ENCODE measurements at places on chromosomes 5 and 9.

DNA sequence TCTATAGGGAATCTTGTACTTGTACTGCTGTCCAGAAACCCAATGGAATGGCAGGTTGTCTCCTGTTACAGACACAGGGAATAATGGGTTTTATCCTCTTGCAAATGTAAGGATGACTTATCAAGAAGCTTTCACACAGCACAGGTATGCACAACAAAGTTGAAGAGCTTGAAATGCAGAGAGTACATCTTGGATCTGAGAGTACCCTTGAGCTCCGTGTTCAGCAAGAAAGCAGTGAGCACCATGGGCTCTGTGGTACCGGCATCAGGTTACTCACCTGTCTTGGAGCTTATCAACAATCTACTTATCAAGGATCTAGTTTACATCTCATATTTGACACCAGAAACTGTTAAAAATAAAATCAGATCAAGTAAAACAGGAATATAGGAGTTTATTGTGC, 22.0 kb upstream of the EMB start:
- no peak for DNase-seq

GRCh38 chr5:25091921-25092320, 447.1 kb upstream of the CDH10 start:
- DNase-seq: no peak

DNA sequence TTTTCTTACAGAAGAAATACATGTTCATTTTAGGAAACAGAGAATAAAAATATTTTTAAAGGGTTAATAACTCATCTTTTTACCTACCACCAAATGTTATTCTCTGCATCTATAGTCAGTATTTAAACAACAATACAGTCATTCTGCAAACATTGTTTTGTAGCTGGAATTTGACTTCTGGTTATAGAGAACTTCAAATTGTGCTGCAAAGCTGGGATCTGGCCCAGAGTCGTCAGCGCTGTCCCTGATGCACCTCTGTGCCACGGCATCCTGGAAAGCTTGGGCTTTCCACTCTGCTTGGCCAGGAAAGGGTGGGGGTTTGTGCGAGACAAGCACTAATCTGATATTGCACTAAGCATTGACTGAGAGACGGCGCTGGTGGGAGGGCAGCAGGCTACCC, 5.0 kb upstream of the GFPT2 start:
- DNase-seq: no peak

DNA sequence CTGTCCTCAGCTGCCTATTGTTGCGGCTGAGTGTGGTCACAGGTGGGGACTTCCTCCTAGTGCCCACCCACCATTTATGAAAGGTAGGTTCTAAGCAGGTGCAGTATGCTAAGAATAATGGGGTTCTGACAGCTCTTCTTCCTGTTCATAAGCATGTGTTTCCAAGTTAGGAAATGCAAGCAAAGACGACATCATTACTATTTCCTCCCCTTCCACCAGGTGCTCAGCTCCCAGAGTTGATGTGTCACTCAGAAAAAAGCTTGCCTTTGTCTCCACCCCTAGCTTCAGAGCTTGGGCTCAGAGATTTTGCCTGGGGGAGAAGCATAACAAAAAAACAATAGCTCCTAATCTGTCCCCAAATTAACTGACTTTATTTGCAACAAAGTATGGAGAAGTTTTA, 1076.7 kb downstream of the NR2F1-AS1 start:
- DNase-seq: no peak

GRCh38 chr5:31185951-31186350, 7.5 kb upstream of the CDH6 start:
- DNase-seq: no peak

GRCh38 chr9:87069690-87070089, 122.4 kb upstream of the GAS1 start:
- DNase-seq: no peak

DNA sequence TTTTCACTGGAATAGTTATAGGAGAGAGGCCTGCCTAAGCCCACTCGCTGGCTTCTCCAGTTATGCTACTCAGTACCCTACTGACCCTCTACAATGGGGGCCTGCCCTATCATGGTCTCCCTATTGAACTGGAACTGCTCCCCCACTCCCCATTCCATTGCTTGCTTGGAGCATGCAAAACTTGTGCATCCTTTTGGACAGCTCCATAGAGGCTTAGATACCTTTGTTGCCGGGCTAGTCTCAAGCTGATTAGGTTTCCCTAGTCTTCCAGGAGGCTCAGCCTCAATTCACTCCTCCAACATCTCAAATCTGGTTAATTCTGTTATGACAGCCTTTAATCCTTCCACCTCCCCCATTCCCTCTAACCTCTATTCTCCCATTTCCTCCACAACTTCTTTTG, 39.9 kb downstream of the KIF24 start:
- no peak for DNase-seq

DNA sequence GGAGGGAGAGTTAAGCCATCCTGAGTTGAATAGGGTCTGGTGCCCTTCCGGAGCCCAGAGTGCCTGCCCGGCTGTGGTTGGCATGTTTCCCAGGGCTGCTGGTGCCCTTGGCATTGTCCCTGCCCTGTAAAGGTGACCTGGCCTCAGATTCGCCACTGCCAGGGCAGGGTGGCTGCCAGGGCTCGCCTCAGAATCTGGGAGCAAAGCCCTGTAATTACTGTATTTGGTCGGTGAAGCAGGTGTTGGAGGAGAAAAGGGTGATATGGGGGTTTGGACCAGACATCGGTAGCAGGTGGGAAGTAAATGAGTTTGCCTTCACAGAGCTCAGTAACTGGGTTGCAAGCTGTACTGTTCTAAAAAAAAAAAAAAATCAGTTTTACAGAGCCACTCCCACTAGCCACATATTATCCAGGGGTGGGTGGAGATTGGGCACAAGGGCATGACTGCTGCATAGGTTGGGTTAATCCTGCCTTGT, 47.6 kb downstream of the RGS3 start:
- DNase-seq: no peak

GRCh38 chr5:3853362-3853761, 257.7 kb downstream of the IRX1 start:
- DNase-seq: no peak

GRCh38 chr9:97577051-97577450, 56.1 kb downstream of the TSTD2 start:
- no peak for DNase-seq

GRCh38 chr5:154193283-154193682, 2.8 kb downstream of the GALNT10 start:
- peak; percentile 78 for DNase-seq

DNA sequence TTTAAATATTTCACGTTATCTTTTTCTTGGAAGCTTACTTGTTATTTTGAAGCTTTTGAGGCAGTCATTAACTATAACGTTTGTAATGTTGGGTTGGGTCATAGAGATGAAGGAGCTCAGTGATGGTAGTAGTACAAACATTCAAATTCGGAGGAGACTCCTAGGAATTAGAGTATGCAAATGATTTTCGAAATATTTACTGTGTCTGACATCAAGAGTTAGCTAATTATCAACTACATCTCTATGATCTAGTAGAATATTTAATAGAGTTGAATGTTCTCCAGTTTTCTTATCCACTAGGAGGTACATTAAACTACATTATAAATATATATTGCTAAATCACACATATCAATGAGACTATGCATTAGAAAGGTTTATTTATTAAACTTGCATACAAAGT, 28.8 kb upstream of the C5orf24 start:
- DNase-seq: no peak
